ENCODE measurements at places on chromosomes 7 and 10.
A peak's percentile ranks its signal among the peaks of the same experiment; 100 is the strongest.

- no peak for DNase-seq
Observed at GRCh38 chr7:41030673-41031072, 672.2 kb downstream of the INHBA start.

- DNase-seq: no peak
Observed at GRCh38 chr7:107264723-107265122, 95.9 kb downstream of the HBP1 start.

GRCh38 chr10:88651101-88651551 lies 13.1 kb upstream of the LIPF start:
- DNase-seq: no peak

- DNase-seq: peak; percentile 75
Observed at GRCh38 chr10:88565072-88565471, 18.0 kb downstream of the RNLS start.

DNA sequence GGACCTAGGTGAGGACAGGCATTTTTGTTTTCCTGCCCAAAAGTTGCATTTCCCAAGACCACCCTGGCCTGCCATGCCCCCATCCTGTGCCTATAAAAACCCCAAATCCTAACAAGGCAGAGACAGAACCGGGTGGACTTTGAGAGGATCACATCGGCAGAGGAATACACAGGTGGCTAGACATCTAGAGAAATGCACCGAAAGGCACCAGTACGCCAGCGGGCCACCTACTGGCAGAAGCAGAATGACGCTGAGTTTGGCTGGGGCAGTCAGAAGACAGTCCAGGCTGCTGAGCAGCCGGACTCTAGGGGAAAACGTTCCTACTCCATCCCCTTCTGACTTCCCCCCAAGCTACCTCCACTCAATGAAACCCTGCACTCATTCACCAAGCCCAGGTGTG lies 2.8 kb downstream of the AKR1C4 start:
- no peak for DNase-seq

- DNase-seq: no peak
Observed at GRCh38 chr7:109449760-109450159, 880.1 kb downstream of the DNAJB9 start.

GRCh38 chr7:2008101-2008935 lies 224.4 kb downstream of the MAD1L1 start:
- DNase-seq: no peak

GRCh38 chr7:29557954-29558353 lies 5.7 kb upstream of the PRR15 start:
- DNase-seq: no peak

DNA sequence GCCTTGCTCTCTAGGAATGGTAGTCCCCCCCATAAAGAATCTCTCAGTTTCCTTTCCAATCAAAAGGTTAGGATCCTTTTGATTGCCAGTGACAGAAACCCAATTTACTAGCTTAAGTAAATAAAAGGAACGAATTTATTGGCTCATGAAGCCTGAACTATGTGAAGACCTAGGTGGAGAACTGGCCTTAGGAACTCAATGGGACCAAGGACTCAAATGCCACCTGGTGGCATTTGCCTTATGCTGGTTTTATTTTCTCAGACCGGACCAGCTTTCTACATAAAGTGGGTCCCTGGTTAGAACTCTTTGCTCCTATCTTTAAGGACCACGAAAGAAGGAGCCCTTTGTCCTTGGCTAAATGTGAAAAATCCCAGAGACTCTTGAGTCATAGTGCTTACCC lies 25.4 kb downstream of the CFTR start:
- DNase-seq: peak; percentile 18

DNA sequence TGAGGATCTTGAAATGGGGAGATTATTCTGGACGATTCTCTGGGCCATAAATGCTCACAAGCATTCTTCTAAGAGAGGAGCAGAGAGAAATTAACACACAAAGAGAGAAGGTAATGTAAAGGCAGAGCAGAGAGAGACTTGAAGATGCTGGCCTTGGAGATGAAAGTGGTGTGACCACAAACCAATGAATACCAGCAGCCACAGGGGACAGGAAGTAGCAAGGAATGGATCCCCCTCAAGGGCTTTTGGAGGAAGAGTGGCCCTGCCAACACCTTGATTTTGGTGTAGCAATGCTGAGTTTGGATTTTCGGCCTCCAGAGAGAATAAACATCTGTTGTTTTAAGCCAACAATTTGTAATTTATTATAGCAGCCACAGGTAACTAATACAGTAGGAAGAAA lies 1155.6 kb downstream of the TYW1 start:
- no peak for DNase-seq

DNA sequence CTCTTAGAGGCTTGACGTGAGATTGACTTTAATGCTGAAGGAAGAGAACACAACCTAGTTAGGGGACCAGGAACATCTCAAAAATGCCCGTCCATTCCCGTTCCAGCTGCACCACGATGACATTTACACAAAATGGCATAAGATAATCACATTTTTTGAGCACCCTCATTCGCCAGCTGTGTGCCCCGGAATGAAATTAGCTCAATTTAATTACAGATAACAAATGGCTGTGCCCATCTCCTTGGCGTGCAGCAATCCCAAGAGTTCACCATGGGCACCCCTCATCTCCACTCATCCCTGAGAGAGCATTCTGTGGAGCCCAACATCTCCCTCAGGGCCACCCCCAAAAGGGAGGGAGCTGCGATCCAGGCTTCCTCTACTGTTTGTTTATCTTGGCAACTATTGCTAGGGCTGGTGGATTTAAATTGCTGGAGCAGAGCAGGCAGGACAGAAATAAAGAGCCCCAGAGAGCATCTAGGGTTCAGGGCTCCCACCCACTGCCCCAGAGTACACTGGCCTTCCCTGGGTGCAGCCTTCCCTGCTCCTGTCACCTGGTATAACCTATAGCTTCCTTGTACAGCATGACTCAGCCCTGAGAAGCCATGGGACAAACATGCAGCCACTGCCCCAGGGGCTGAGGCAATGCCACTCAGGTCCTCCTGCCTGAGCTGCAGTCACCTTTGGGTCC lies 263.5 kb downstream of the ZEB1 start:
- no peak for DNase-seq

- DNase-seq: no peak
Observed at GRCh38 chr7:138303230-138304070, 156.6 kb upstream of the TRIM24 start.

DNA sequence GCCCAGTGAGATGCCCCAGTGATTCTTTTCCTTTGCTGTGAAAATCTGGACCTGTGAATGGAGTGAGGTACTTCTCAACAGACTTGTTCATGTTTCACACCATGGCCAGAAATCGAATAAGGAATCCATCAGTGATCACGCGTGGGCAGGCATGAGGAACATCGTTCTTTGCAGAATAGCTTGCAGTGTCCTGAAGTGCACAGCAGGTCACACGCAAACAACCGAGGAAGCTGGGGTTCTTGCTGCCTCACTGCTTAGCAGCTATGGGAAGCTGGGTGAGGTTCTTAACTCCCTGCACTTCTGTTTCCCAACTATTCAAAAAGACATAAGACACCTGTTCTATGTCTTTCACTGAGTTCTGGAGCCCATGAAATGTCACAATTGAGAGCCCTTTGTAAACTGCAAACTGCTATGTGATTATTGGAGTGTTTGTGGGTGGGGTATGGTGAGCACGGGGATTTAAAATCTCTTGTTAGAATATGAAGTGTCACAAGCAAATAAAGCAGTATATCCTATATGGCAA lies 253.4 kb downstream of the KIAA1217 start:
- no peak for DNase-seq

DNA sequence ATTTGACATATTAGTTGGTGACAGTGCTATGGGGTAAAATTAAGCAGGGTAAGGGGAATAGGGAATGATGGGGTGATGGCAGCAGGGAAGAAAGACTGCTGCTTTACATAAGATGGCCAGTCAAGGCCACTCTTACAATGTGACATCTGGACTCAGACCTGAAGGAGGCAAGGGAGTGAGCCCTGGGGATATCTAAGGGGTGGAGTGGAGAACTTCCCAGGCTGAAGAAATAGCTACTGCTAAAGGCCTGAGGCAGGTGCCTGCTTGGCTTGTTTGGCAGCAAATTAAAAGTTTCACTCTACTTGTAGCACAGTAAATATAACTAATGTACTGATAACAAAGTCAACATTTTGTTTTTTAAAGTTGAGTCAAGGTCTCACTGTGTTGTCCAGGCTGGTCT lies 93.5 kb downstream of the IDE start:
- no peak for DNase-seq

GRCh38 chr10:35379226-35380137 lies 43.2 kb downstream of the CCNY start:
- DNase-seq: peak; percentile 92

GRCh38 chr7:111492234-111492633 lies 70.1 kb downstream of the IMMP2L start:
- no peak for DNase-seq

GRCh38 chr7:157555313-157555712 lies 218.5 kb downstream of the DNAJB6 start:
- DNase-seq: no peak

GRCh38 chr10:121597504-121598262 lies 561 bp downstream of the FGFR2 start:
- no peak for DNase-seq

DNA sequence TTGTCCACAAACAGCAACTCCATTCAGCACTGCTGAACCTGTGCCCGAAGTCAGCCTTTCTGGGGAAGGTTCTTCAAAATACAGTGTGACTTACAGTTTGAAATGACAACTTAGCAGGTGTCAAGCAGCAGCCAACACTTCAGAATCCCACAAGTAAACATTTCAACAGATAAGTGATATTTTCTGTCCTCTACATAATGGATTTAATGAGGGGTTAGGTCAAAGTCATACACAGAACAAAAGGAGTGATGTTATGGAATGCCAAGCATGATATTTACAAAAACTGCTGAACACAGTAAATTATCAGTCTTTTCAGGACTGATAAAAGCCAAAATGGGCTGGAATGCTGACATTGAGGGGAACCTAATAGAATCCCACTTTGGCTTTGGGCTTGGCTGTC lies 77.6 kb upstream of the JAZF1 start:
- no peak for DNase-seq

- DNase-seq: no peak
Observed at GRCh38 chr10:50349554-50349953, 98.2 kb upstream of the ASAH2 start.

GRCh38 chr7:28613262-28613661 lies 200.9 kb downstream of the CREB5 start:
- no peak for DNase-seq
